ENCODE measurements at places on chromosomes 1 and 21.

DNA sequence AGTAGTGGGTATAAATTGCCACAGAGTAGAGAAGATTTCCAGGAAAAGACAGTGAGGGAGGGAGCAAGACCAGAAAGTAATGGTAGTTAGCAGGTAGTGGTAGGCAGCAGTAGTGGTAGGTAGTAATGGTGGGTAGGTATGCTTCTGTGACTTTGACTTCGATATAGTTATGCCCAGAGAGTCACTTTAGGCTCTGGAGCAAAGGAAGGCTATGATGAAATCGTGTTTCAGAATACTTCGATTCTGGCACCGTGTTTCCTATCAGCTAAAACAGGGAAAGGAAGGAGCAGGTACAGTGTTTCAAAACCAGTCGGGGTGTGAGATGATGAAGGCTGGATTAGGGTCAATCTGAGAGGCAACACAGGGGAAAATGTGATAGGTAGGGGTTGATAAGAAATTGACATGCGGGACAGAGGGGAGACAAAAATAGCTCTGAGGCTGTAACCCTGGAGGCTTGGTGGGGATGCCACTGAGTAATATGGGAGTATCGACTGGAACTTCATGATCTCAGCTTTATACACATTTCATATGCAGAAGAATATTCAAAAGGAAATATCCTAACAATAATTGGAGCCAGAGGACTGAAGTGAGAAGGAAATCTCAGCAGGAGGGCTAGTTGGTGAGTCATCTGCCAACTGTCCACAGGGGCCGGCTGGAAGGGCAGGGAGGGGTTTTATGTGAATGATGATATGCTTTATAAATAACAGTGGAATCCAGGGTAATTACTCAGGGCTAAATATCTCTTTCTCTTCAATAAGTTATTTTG lies 25.2 kb upstream of the TRIM45 start:
- DNase-seq, result no peak

DNA sequence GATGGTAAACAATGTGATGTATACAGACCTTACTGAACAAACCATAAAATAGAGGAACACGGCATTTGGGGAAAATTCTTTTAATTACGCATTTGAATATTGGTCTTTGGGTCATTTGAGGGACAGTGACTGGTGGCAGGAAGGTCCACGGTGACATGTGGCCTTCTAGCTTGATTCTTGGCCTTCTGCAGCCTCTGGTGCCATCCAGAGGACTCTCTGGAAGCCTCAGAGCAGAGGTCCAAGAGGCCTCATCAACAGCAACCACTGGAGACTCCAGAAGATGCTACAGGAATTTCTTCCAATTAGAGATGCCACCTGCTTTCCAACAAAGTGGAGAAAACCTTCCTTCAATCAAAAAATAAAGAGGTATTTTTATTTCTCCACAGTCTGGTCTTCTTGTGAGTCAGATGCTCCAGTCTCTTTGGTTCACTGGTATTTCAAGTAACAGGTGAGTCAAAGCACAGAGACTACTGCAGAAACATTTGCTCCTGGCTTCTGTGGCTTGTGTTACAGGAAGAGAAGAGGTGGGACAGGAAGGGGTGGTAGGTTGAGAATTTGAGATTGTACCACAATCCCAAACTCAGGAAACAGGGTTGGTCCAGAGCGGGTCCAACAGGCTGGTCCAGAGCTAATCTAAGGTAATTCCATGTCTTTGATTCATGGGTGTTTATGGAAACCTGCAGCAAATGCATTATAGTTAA lies 2.7 kb upstream of the F5 start:
- no peak for DNase-seq

GRCh38 chr1:14110040-14110439 lies 410.1 kb downstream of the PRDM2 start:
- no peak for DNase-seq

DNA sequence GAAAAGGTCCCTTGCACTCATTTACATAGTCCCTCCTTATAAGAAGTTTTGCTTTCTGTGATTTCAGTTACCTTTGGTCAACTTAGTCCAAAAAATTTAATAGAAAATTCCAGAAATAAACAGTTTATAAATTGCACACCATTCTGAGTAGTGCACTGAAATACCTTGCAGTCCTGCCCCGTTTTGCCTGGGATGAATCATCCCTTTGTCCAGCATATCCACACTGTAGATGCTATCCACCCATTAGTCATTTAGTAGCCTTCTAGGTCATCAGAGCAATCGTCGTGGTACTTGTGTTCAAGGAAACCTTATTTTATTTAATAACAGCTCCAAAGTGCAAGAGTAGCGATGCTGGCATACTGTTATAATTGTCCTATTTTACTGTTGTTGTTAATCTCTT lies 38.0 kb downstream of the SPRTN start:
- no peak for DNase-seq

DNA sequence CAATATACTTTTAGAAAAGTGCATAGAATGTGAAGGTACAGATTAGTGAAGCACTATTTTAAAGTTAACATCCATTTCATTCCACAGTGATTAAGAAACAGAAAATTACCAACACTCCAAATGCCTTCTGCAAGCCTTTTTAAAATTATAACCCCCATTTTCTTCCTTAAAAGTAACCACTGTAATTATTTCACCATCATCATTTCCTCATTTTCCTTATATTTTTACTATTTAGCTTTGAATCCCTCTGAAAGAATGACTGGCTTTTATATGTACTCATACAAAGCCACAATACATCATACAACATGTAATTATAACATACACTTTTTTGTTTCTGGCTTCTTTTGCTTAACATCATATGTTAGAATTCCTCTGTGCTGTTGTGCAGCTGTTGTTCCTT lies 6.5 kb upstream of the NEGR1 start:
- no peak for DNase-seq

DNA sequence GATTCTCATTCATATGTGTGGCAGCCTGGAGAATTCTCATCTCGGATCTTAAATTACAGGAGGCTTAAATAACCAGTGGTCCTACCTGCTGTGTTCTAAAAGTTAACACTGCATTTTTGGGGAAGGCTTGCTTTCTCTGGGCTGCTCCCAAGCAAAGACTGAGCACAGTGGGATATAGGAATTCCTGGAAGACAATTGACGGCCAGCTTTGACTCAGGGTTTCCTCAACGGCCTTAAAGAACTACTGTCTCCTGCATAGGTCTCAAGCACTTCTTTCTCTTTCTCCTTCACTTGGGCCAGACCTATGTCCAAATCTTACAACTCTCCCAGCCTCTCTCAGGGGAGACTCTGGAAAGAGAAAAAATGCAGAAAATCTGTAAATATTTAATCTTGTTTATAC lies 1.0 kb upstream of the KRTAP13-3 start:
- DNase-seq, result no peak

- DNase-seq, result no peak
These were observed 6.0 kb downstream of the TNFRSF14 start for GRCh38 chr1:2561898-2562895.

GRCh38 chr1:85195703-85196102 lies 5.1 kb downstream of the SYDE2 start:
- no peak for DNase-seq

DNA sequence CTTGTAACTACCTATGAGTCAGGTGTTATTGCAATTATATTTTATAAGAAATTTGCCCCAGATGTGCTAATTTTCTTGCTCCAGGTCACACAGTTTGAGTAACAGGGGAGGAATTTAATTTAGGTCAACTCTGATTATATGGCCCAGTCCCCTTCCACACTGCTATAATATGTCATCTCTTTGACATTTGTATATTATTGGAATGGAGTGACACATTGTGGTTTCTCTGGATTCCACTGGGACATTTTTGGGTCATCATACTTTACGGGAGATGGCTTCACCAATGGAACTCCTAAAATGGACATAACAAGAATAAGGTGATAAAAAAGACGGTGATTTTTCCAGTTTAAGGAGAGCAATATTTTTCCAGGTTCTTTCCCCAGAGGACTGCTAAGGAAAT lies 191.2 kb downstream of the DISC1 start:
- DNase-seq, result no peak

GRCh38 chr1:101235216-101235695 lies 1.6 kb upstream of the S1PR1 start:
- no peak for DNase-seq

DNA sequence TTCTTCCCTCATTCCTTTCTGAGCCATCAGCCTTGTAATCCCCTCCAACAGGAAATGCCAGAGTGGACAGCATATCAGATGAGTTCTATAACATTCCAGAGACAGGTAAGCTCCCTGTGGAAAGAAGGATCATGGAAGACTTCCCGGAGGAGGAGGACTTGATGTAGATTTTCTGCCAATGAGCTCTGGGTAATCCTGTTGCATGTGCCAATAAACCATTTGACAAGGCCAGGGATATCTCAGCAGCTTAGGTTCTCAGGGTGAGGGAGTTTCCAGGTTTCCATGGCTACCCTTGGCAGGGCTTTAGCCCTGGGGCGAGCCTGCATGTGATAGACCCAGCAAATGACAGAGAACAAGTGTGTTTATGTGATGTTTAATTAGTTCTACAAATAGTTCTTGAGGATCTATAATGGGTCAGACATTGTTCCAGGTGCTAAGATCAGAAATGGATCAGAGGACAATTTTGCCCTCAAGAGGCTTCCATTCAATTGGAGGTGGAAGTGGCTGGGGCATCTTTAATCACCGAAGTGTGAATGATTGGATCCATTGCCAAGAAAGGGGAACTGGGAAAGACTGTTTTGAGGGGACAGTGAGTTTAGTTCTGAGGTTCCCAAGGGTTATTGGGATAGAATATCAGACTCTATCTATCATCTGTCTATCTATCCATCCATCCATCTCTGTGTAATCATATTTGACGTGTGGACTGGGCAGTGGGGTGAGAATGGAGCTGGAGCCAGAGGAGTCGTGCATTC lies 6.9 kb downstream of the PLA2G5 start:
- DNase-seq, result no peak

DNA sequence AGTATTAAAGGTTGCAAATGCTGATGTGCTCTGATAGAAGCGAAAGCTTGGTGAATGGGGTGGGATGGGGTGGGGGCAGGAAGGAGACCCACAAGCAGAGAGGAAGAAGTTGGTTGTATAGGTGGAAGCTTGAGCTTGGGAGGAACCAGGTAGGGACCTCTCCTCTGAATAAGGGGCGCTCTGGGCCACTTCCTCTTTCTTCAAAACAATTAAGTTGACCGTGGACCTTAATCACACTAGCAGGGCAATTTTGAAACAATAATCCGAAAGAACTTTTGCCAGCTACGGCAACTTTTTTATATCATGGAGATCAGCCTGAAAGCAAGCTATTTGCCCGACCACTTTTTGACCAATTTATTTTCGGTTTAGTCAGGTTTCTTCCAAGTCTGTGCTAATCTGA lies 1.9 kb upstream of the DYRK1A start:
- peak; percentile 49 for DNase-seq

DNA sequence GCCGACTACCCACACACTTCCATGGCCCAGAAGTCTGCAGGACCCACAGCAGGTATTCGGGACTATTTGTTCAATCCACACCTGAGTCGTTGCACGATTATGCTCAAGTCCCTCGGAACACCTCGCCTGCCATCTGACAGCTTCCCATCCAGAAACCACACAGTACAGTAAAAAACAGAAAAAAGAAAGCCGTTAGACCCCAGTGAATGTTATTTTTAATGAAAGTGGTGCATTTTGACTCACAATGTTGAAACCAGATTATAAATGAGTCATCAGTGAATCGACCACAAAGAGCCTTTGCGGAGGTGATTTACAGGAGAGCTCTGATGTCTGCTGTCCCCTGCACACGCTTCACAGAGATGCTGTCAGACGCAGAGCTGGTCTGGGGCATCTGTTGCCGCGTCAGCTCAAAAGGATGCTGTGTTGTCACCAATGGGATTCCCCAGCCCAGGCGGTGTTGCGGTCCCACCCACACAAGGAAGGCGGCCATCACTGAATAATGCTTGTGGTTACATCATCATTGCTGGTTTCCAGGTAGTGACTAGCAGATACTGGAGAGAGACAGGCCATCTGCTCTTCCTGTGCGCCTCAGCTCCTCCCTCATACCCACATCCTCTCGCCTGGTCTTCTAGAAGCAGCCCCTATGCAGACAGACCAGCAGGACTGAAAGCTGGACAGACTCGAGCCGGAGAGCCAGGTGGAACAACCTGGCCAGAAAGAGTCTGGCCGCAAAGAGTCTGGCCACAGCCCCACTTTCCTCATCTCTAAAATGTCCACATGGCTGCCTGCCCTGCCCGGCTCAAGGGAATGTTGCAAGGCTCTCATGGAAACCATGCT lies 116.8 kb downstream of the TOMM20 start:
- peak; percentile 71 for DNase-seq

DNA sequence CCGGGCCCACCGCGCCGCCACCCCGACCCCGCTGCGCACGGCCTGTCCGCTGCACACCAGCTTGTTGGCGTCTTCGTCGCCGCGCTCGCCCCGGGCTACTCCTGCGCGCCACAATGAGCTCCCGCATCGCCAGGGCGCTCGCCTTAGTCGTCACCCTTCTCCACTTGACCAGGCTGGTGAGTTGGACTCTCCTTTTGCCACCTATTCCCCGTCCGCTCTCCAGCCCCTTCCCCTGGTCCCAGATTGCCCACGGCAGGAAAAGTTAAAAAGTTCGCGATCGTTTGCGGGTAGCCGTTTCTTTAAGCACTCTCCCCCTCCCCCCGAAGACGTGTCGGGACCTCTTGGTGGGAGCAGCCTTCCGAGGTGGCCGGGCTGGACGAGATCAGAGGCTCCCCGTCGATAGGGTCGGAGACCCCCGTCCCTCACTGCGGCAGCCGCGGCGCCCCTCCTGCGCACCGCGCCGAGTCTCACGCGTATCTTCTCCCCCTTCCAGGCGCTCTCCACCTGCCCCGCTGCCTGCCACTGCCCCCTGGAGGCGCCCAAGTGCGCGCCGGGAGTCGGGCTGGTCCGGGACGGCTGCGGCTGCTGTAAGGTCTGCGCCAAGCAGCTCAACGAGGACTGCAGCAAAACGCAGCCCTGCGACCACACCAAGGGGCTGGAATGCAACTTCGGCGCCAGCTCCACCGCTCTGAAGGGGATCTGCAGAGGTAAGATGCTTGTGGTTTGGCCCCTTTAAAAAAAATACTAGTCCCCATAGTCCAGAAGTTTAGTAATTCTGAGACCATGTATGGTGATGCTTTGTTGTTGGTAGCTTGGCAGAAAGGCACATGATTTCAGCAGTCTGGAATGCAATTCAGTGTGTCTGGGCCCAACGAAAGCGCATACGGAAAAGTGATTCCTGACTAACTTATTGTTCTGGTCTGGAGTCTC lies 576 bp downstream of the CCN1 start:
- peak; percentile 66 for DNase-seq

- DNase-seq, result peak; percentile 87
These were observed 119.3 kb upstream of the CDC42BPA start for GRCh38 chr1:227437495-227438008.

- DNase-seq, result no peak
These were observed 40.7 kb downstream of the AHDC1 start for GRCh38 chr1:27563341-27563590.

DNA sequence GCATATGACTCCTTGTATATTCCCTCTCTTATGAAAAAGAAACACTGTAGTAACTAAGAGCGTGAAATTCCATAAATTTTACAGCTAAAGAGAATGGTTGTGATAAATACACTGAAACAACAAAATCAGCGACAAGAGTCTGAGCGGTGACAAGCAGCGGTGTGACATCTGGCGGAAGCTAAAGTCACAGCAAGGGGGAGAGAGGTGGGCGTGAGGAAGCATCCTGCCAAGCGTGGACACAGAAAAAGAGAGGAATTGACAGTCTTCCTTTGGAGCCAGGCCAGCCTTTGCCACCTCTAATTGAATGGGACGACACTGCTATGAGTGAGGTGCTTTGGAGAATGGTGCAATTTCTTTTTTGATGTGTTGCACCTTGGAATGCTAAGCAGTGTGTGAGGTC lies 25.9 kb downstream of the PSMB2 start:
- DNase-seq, result no peak
